NCI-H345 (cell line): ENCODE measurements at places on chromosomes 6 and 20.

GRCh38 chr6:129586815-129587214 is 123.2 kb downstream of the ARHGAP18 start:
- DNase-seq = no peak

DNA sequence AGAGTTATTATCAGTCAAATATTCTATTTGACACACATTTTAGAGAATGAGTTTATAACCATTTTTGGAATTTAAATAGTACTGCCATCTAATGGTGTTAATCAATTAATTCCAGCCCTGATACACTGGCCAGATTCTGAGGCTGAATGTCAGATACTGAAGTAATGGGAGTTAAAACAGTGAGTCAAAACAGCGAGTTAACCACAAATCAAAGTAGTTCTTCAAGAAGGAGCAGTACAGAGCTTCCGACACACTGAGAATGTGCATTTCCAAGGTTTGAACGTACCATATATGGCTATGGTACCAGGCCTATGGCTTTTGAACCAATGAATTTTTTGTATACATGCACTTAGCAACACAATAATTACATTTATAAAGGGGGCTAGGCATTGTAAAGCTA is 11.3 kb upstream of the CEP43 start:
- DNase-seq = no peak

- no peak for DNase-seq
Measured at GRCh38 chr6:144555066-144555465, 269.9 kb downstream of the UTRN start.

- DNase-seq = no peak
Measured at GRCh38 chr6:57434944-57435343, 117.5 kb downstream of the PRIM2 start.

GRCh38 chr6:36978421-36979346 is 7.3 kb downstream of the MTCH1 start:
- DNase-seq = no peak

DNA sequence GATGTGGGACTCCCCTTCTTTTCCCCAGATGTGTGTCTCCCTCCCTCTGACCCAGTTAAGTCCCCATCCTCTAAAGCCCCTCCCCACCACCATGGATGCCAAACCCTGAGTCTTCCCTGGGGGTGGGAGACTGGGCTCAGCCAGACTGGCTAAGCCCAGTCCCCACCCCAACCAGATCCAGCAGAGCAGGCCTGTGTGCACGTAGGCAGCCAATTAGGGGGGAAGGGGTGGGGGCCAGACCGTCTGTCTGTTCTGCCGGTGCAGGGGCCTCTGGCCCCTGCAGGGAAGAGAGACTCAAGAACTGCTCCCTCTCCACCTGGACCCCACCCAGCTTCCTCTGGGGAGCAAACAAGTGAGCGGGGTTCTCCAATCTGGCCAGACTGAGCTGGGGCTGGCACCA is 605 bp downstream of the COX4I2 start:
- no peak for DNase-seq

GRCh38 chr6:24882835-24883555 is 52.8 kb downstream of the RIPOR2 start:
- no peak for DNase-seq

GRCh38 chr20:9514072-9514460 is 324 bp upstream of the LAMP5 start:
- DNase-seq = no peak

GRCh38 chr20:51902933-51903332 is 100.6 kb upstream of the SALL4 start:
- DNase-seq = no peak

- no peak for DNase-seq
Measured at GRCh38 chr20:54525916-54526590, 50.7 kb downstream of the DOK5 start.

GRCh38 chr20:49750611-49751396 is 37.1 kb upstream of the B4GALT5 start:
- no peak for DNase-seq

- DNase-seq = no peak
Measured at GRCh38 chr6:162825597-162825996, 97.8 kb downstream of the PACRG start.

DNA sequence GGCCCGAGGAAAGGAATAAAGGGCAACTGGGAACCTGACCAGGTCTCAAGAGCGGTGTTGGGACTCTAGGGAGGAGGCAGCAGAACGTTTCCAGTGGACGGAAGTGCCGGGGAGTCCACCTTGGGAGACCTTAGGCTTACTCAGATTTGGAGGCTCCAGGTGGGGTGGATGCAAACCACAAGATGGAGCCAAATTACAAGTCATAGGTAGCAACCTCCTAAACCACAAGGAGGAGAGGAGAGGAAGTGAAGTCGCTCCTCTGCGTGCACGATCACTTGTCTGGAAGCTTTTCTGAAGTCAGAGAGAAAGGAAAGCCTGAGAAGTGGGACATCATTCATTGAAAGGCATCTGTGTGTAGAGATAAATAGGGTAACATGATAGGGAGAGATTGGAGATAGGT is 9.3 kb downstream of the HLA-DOA start:
- DNase-seq = no peak
